NCI-H460 (cell line): ENCODE measurements at places on chromosomes 7 and 10.

DNA sequence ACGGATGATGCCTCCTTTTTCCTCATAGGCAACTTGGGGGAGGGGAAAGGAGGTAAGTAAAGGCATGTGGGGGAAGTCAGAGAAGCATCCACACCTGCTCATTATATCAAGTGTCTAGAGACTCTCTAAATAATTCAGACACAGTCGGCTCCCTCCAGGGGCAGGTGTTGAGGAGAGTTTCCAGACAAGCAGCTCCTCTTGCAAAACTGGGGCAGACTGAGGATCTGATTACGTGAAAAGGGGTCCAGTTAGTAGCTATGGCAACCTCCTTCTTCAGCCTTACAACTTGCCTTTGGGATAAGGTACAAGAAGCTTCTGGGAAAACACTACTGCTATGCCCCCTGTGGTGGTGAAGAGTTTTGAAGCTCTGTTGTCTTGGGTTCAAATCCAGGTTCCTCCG lies 39.0 kb upstream of the SORBS1 start:
- no peak for DNase-seq

GRCh38 chr10:72685264-72685921 lies 6.5 kb upstream of the MCU start:
- no peak for DNase-seq

- DNase-seq, result peak; percentile 48
Measured at GRCh38 chr10:93746844-93747284, 10.9 kb upstream of the LGI1 start.

GRCh38 chr7:133255486-133255885 lies 2.6 kb downstream of the EXOC4 start:
- DNase-seq, result no peak

GRCh38 chr10:121926157-121926556 lies 1.7 kb downstream of the ATE1 start:
- no peak for DNase-seq

DNA sequence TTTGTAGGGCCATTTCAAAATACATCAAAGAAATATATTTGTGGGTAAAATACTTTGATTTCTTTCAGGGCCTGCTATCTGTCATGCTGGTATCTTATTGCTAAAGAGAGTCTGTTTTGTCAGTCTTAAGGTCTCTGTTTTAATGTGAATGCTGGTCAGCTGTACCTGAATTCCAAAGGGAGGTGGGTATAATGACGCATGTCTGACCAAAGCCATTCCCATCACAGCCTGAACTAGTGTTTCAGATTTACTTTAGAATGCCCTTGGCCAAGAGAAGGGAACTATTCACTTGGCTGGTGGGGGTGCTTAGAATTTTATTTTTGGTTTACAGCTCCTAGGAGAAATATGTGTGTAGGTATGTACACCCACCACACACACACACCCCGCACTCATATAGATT lies 30.6 kb upstream of the MYL10 start:
- no peak for DNase-seq

DNA sequence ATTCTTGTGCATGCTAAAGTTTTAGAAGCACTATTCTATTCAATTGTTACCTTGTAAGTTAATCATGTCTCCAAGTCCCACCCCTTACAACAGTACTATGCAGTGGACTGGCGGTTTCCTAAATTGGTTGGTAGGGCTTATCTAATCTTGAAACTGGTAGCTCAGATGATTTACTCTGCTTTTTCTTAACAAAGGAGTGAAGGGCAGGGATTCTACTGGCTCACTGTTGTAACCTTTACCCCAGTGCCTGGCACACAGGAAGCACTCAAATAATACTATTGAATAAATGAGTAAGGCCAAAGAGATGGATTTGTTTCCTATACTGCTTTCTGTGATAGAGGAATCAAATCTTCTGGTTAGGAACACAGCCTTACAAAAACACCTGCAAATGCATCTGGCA lies 46.0 kb upstream of the CYCS start:
- no peak for DNase-seq

GRCh38 chr7:24700521-24701260 lies 56.6 kb downstream of the GSDME start:
- DNase-seq, result no peak

- no peak for DNase-seq
Measured at GRCh38 chr7:5657901-5658300, 123.6 kb downstream of the RNF216 start.

DNA sequence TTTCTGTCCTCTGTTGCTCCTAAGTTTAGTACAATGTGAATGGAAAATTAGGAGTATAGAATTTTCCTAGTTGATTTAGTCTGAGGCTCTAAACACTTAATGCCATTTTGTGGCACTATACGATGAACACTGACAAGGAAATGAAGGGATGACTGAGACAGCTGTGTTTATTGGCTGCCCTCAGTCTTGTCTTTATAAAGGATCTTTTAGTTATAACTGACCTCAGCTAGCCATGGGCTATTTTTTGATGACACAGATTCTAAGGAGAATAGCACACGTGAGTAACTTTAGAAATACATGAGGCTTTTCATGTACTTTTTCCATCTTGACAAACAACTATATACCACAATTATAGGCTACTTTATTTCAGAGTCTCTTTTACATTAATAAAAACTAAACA lies 113.7 kb downstream of the PRKG1 start:
- no peak for DNase-seq

GRCh38 chr10:98141484-98142073 lies 7.1 kb downstream of the R3HCC1L start:
- no peak for DNase-seq

- DNase-seq, result no peak
Measured at GRCh38 chr7:77558284-77558967, 21.3 kb downstream of the PTPN12 start.
